Activated CD4-positive, alpha-beta T cell treated with anti-CD3 and anti-CD28 coated beads, Interleukin-2, amount 10 ng/mL, durations not matched to agents 7 days and 5 days (primary cell): ENCODE measurements at places on chromosomes 11 and 22.

DNA sequence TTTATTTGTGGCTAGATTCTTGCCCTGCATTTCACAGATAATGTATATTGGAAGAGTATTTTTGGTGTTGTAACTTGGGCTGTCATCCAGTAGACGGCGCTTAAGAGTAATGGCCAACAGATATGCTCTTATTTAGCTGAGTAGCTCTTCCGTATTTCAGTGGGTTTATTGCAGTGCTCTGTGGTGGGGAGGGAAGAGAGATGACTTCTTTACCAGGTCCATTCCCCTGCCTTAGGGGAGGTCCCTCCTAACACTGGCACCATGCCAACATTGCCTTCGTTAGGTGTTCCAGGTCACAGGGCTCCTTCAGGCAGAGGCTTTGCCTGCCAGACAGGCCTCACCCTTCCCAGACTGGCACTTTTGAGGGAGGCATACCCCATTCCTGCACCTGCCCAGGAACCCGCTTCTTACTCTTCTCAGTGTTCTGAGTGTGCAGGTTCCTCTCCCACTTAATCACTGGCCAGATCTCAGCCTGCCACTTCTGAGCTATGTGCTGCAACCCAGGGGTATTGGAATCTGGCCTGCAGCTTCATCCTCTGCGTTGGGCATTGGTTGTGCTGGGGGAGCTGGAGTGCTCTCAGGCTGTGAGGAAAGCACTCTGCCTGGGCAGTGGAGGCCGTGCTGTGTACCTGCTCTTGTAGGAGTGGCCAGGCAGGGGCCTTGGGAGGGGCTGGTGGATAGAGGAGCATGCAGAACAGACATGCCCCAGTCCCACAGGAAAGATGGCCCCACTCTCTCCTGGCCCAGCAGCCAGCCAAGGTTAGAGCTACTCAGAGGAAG is 29.4 kb upstream of the SLN start:
- DNase-seq = peak; percentile 20

DNA sequence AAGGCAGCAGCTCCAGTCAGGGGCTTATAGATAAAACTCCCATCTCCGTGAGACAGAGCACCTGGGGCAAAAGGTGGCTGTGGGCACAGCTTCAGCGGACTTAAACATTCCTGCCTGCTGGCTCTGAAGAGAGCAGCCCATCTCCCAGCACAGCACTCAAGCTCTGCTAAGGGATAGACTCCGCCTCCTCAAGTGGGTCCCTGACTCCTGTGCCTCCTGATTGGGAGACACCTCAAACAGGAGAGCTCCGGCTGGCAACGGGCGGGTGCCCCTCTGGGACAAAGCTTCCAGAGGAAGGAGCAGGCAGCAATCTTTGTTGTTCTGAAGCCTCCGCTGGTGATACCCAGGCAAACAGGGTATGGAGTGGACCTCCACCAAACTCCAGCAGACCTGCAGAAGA is 279.4 kb downstream of the LARGE1 start:
- DNase-seq = no peak

DNA sequence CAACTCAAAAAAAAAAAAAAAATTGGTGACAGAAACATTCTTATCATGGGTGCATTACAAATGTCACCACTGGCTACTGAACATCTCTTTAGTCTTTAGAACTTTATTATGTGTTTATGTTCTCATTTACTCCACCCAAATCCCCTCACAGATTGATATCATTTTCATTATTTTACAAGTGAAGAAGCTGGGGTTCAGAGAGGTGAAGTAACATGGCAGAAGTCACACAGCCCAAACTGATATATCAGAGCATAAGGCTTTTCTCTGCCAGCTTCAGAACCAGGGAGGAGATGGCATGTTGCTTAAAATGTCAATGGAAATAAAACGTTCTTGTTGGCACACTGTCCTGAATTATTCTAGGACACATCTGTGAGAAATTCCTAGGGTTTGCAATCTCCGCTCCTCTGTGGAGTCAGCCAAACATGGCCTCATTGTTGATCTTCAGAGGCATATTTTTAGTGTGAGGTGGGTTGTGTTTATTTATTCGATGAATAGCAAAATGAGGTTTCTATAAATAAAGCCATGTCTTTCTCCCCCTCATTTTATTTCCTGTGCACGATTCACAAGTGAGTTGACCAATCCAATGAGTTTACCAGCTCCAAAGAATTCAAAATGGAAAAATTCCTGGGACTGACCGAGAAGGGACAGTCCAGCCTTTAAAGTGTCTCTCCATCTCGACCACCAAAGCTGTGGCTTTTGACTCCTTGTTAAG is 72.9 kb upstream of the ANO1 start:
- DNase-seq = no peak

GRCh38 chr11:76824980-76825725 is 35.6 kb upstream of the ACER3 start:
- no peak for DNase-seq

- DNase-seq = no peak
Observed at GRCh38 chr22:22941831-22942510, 54.4 kb downstream of the IGLL5 start.

DNA sequence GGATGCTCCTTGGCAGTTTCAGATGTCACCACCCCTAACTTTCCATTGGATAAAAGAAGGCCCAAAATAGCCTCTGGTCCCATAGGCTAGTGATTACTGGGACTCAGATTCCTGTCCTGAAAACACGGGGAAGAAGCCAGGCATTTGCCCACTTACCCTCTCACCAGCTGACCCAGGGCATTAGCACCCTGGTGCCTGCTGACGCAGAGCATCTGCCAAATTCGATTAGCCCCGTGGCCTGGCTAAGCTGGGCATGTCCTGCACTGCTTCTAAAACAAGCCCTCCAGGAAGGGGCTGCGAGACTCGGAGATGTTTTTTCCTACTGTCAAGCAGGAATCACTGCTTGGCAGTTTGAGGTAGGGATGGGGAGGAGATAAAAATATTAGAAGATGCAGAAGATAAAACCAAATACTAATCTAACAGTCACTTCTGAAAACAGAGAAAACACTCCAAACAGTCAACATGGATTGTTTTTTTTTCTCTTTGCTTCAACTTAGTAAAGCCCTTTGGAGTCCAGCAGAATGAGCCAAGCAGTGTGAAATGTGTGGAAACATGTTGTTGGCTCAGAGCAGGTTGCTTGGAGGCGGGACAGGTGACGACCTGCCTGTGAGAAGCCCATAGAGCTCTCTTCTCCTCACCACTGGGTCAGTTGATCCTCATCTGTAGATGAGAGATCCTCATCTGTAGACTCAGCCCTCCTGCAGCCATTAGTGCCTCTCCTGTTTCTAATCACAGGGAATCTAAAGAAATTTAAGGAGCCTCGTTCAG is 54.0 kb downstream of the BDNF start:
- DNase-seq = no peak

DNA sequence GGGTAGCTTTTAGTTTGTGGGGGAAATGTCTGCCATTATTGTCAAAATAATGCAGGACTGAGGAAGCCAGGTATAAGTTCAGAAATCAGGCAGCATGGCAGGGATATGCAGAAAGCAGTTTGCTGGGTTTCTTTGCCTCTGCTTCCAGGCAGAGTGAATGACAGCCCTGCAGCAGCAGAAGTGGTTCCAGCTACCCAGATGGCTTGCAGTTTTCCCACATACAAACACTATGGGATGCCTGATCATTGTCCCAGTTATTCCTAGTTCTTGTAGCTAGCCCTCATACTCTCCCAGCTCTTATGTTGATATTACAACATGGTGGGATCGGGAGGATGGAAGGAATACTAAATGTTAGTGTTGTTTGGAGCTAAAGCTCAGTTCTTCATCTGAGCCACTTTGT is 2.8 kb upstream of the DIXDC1 start:
- no peak for DNase-seq

GRCh38 chr11:99920956-99921355 is 766.1 kb upstream of the ARHGAP42 start:
- no peak for DNase-seq

DNA sequence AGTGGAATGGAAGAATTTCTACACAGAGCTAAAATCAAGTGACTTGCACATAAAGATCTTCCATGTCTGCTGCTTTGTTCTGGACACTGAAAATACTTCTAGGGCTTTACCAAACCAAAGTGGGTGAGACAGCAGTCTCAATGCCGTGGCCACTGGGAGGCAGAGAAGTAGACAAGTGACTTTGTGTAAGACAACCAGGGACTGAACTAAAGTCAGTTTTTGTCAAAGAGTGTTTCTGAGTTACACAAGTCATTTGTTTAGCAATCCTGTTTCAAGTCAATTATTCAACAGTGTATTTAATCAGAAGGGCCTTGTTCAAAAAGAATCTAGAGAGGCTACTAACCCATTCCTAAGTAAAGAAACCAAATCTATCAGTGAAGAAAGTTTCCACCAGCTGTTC is 46.6 kb downstream of the TCP11L1 start:
- no peak for DNase-seq

GRCh38 chr11:73145986-73146575 is 4.0 kb upstream of the FCHSD2 start:
- DNase-seq = no peak

GRCh38 chr11:106961518-106961917 is 56.8 kb downstream of the GUCY1A2 start:
- DNase-seq = no peak

- DNase-seq = no peak
Observed at GRCh38 chr11:11178671-11179638, 174.1 kb downstream of the CSNK2A3 start.

GRCh38 chr11:73163638-73164174 is 21.6 kb upstream of the FCHSD2 start:
- DNase-seq = no peak

GRCh38 chr11:112085822-112086421 is 634 bp downstream of the TIMM8B start:
- peak; percentile 51 for DNase-seq

- DNase-seq = no peak
Observed at GRCh38 chr11:4370166-4370565, 2.0 kb upstream of the OR52B4 start.

GRCh38 chr11:116981266-116981885 is 116.9 kb downstream of the SIK3 start:
- DNase-seq = no peak

DNA sequence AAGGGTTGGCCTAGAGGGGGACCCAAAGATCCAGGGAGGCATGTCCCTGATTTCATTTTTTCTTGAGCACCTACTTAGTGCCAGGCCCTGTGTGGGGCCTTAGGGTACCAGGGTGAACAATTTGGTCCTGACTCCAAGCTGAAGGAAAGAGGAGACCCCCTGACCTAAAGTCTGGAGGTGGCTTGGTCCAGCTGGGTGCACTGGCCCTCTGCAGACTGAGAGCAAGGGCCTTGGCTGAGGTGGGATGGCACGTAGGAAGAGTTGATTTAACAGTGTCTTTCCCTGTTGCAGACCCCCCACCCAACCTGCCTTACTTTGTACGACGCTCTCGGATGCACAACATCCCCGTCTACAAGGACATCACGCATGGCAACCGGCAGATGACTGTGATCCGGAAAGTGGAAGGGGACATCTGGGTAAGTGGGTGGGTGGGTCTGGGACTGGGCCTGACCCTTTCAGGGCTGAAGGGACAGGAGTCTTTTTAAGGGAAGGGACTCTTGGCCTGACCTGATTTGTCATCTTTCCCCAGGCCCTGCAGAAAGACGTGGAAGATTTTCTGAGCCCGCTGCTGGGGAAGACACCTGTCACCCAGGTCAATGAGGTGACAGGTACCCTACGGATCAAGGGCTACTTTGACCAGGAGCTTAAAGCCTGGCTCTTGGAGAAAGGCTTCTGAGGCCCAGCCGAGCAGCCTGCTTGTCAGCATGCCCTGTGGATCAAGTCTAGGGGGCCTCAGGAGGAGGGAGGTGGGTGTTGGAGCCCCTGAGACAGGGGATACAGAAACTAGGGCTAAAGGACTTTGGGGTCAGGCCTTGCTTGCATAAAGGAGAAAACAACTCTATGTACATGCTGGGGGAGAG is 3.3 kb downstream of the MRPL49 start:
- no peak for DNase-seq

DNA sequence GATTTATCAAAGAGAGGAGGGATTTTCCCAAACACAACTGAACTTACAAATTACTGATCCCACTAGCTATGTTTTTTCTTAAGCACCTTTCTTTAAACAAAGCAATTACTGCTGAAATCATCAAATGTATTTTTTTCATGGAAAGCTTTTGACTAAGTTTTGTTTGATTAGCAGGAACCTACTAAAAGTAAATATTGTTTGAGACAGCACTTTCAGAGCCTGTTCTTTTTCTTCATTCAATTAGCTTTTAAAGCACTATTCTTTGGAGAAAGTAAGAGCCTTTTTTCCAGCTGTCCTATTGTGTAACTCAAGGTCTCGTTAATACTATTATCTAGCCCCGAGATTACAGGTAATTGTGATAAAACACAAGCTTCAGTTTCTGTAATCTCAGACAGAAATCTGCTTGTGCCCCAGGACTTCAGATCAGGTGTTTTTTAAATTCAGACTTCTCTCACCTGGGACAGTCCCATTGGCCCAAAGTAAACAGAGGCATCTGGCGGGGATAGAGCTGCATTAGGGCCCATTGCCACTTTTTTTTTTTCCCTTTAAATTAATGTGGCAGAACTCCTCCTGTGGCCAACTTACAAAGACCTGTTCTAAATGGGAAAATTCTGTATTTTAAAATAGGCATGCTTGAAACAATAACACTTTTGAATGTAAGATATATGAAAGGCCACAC is 11.0 kb downstream of the CSTPP1 start:
- no peak for DNase-seq

GRCh38 chr11:117366248-117366647 is 38.6 kb downstream of the CEP164 start:
- no peak for DNase-seq

DNA sequence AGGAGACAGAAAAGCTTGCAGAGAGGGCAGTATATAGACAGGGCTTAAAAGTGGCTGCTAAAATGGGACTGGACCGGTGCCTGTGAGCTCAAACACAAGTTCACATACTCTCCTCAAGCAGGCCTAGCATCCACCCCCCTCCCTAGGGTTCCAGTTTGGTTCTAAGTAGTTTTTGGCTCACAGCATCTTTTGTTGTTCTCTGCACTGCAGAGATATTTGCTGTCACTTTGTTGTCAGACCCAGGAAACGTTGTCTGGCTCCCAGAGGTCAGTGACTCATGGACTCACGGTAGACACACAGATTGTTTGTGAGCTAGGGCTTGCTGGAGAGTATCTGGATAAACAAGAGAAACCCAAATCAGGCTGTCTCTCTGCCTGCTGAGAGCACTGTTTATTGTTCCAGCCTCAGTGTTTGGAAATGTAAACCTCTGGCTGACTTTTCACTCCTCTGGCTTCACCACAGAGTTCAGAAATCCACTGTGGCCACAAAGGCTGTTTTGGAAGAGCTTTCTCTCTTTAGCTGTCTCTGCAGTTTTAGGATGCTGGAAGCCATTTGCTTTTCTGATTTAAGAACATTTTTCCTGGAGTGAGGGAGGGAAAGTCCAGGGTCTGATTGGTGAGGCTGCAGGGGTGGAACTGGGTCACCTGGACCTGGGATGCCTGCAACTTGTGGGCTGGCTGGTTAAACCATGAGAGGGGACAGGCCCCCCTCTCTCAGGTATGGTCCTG is 303.7 kb upstream of the PLET1 start:
- DNase-seq = no peak
